ENCODE measurements at places on chromosomes 1 and 21.
A peak's percentile ranks its signal among the peaks of the same experiment; 100 is the strongest.

GRCh38 chr1:108646648-108647269 lies 14.1 kb downstream of the HENMT1 start:
- DNase-seq: no peak

- no peak for DNase-seq
These were observed 3.2 kb downstream of the SERINC2 start for GRCh38 chr1:31416101-31416736.

GRCh38 chr1:212760126-212760823 lies 31.3 kb downstream of the NSL1 start:
- DNase-seq: no peak

DNA sequence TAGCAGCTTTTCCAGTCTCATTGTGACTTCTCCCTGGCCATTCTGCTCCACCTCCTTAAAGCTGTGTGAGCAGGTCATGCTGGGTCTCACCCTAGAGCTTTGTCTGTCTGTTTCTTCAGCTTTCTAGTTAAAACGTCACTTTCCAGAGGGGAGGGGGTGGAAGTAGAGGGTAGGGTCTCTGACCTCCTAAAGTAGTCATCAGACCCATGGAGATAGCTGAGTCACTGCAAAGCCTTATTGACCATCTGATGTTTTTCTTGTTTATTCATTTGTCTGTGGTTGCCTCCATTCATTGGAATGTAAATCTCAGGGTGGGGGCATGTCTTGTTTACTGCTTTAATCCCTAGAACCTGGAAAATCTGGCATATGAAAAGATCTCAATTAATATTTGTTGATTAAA lies 52.7 kb downstream of the ELF3 start:
- no peak for DNase-seq

GRCh38 chr1:41361495-41362356 lies 492 bp downstream of the FOXO6 start:
- no peak for DNase-seq

DNA sequence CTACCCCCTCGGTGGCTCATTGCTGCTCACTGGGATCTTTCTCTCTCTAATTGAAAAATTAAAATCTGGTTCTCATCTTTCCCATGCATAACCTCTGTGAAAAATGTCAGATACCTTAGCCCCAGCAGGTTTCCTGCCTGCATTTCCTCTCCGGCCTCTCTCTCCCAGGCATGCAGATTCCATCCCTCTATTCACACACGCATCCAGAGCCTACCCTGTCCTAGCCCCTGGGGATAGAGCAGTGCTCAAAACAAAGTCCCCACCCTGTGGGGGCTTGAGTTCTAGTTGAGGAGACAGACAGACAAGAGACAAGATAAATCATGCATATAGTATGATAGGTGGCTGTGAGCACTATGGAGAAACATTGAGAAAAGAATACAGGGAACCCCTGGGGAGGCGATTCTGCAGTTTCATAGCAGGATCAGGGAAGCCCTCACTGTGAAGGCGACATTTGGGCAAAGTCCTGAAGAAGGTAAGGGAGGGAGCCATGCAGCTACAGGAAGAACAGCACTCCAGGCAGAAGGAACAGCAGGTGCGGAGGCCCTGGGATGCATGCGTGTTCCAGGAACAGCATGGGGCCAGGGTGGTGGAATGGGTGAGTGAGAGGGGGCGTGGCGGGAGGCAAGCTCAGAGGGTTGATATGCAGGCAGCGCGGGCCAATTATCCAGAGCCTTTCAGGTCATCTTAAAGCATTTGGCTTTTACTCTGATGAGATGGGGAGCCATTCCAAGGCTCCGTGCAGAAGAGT lies 3.5 kb upstream of the BSND start:
- no peak for DNase-seq

- DNase-seq: peak; percentile 90
These were observed at the start of gene TXLNA for GRCh38 chr1:32179443-32180185. Gene TXLNA (plus strand): TSS chr1:32179675. CDS start chr1:32180346, 671 bp downstream.

GRCh38 chr1:214272964-214273533 lies 7.9 kb upstream of the SMYD2 start:
- no peak for DNase-seq

DNA sequence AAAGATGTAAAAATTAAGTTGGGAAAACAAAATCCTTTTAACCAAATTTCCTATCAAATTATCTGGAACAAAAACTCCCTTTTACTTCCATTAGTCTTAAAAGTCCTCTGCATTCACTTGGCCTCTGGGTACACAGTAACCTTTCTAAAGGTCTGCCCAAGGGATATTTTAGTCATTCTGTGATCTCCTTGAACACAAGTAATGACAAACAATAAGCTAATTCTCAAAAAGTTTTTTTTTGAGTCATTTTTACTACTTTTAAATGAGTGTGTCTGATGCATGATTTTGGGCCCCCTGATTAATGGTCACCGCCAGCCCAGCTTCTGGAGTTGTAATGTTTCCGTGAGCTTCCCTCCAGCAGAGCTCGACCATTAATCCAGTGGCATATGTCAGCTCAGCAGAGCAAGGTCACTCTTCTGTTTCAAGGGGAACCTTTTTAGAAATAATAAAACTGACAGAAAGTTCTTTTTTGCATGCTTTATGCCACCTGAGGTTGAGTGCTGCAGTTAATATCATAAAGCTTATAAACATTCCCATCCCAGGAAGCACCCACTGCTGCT lies 14.3 kb downstream of the SAMSN1 start:
- DNase-seq: no peak

- no peak for DNase-seq
These were observed 4.5 kb upstream of the PRDX1 start for GRCh38 chr1:45526135-45526644.

- no peak for DNase-seq
These were observed 11.1 kb downstream of the EIF4G3 start for GRCh38 chr1:21165646-21166045.

GRCh38 chr1:211630236-211631081 lies 45.0 kb downstream of the NEK2 start:
- DNase-seq: no peak

DNA sequence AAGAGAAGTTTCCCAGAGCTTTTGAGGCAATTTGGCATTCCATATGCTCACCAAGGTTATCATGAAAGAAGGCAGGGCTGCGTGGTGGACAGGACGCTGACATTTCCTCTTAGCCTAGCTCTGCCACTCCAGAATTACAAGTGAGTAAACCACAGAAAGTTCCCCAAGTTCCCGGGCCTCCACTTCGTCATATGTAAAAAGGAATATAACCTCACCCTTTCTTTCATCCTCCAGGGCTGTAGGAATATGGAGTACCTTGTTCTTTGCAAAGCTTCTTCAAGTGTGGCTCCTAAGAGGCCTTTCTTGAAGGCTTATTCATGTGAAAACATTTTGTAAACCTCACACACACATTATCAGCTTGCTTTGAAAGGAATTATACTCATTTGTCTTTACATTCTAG lies 210.2 kb downstream of the GREM2 start:
- no peak for DNase-seq

Data from NCI-H2171 treated with DMSO at 0.1 percent for 48 hours (cell line).